Heart right ventricle (tissue), 16 donors: ENCODE measurements at places on chromosomes 5 and 9. TPM values are rescaled to one million over a fixed set of nuclear protein-coding genes. Genes with fewer than 3 reads are reported as not detected.
A peak's percentile ranks its signal among the peaks of the same experiment; 100 is the strongest.

The TSLP gene
- 8.5 TPM for total RNA-seq

The IARS1 gene
- 64.1 TPM for total RNA-seq

The HAVCR2 gene
- 1.4 TPM for total RNA-seq

The SHC3 gene
- 0.15 TPM for total RNA-seq

The OR1Q1 gene
- not detected for total RNA-seq

The ZDHHC11B gene
- 46.6 TPM for total RNA-seq

The PCSK5 gene
- total RNA-seq: 7.7 TPM

The NMUR2 gene
- total RNA-seq: not detected

The JAKMIP2 gene
- 0.14 TPM for total RNA-seq

The ANKRD34B gene
- total RNA-seq: not detected

The LIX1 gene
- total RNA-seq: not detected

The SLC46A2 gene
- total RNA-seq: not detected

The PLPPR1 gene
- not detected for total RNA-seq

DNA sequence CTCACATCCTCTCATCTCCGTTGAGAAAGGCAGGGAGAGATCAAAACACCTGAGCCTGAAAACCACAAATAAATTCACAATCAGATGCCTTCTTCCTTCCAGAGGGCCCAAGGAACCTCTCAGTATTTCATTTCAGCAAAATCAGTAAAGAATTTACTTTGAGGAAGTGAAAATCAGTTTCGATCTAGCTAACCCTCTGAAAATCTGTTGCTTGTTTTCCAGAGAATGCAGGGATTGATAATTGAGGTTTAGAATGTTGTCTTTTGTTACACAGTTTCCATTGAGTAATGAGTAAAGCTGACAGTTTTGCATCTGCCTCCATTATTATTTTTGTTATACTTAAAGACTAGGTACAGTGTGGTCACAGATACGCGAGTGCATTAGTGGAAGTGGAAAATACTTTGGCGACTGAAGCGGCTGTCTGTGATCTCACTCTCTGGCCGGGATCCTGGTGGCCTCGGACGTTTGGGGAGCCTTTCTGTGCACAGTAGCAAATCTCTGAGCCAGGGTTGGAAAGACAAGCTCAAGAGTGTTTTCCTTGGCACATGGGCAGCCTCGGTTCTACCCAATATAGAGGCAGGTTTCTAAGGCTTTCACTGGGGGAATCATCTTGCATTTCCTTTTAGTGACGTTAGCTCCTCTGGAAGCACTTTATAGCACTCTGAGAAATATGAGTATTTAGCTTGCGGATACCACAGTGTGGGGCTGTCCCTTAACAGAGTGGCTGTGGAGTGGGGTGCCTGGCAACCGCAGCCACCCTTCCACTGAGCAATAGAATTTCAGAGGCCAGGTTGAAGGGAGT lies 32.2 kb upstream of the ANGPTL2 start:
- no peaks in the 10 kb centered on the region for H3K36me3 ChIP-seq
- peak overlapping the region; percentile 9 for H3K4me3 ChIP-seq
- DNase-seq: peak; percentile 84
- peak overlapping the region; percentile 75 for H3K27ac ChIP-seq

- no peak for DNase-seq
- no peaks in the 10 kb centered on the region for H3K36me3 ChIP-seq
- no peaks in the 10 kb centered on the region for H3K4me1 ChIP-seq
- no peak overlapping the region for H3K4me3 ChIP-seq
- H3K27me3 ChIP-seq: no peaks in the 10 kb centered on the region
These were observed 78.9 kb downstream of the PLAC8L1 start for GRCh38 chr5:146026307-146027010.

GRCh38 chr9:14782286-14783051 lies 59.9 kb upstream of the CER1 start:
- no peak for DNase-seq
- H3K27ac ChIP-seq: no peak overlapping the region
- H3K36me3 ChIP-seq: no peaks in the 10 kb centered on the region

GRCh38 chr9:128435611-128436010 lies 15.0 kb downstream of the CERCAM start:
- no peak overlapping the region for H3K4me3 ChIP-seq
- H3K4me1 ChIP-seq: no peaks in the 10 kb centered on the region
- no peaks in the 10 kb centered on the region for H3K27me3 ChIP-seq
- no peak overlapping the region for H3K27ac ChIP-seq

- H3K27ac ChIP-seq: no peak overlapping the region
- no peaks in the 10 kb centered on the region for H3K27me3 ChIP-seq
- no peaks in the 10 kb centered on the region for H3K36me3 ChIP-seq
- H3K4me3 ChIP-seq: no peak overlapping the region
- DNase-seq: no peak
These were observed 268.5 kb upstream of the NMUR2 start for GRCh38 chr5:152673601-152674000.

DNA sequence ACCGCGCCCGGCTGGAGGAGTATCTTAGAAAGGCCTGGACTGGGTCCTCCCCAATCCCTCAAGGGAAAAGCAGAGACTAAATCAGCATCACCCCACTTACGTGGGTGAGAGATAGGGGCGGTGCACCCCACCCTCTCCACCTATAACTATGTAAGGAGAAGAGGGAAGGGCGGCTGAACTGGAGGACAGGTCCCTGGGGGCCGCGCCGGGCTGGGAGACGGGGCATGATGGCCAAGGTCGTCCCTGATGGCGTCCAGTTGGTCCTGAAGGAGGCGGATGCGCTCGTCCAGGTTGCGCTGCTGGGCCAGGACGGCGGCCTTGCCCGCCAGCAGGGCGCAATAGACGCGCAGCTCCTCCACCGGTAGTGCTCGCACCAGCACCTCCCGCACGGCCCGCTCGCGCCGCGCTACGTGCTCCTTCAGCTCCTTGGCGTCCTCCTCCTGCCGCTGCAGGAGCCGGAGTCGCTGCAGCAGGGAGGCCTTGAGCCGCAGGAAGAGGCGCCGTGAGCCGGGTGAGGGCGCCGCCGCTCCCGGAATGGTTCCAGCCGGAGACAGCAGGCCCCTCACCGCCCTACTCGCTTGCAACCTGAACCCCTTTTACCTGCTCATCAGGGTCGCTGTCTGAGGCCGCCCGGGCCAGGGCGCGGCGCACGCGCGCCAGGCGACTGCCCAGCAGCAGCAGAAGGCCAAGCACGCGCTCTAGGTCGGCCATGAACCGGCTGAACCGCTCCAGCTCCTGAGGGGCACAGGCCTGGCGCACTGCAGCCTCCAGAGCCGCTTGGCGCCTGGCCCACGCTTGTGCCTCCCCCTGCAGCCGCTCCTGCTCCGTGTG lies 7.6 kb downstream of the SHROOM1 start:
- H3K4me1 ChIP-seq: peaks cover 32% of the 10 kb centered on the region
- no peak overlapping the region for H3K4me3 ChIP-seq
- H3K36me3 ChIP-seq: no peaks in the 10 kb centered on the region

GRCh38 chr5:166341740-166342337 lies 1949.6 kb upstream of the WWC1 start:
- DNase-seq: no peak
- no peaks in the 10 kb centered on the region for H3K36me3 ChIP-seq
- no peaks in the 10 kb centered on the region for H3K27me3 ChIP-seq

DNA sequence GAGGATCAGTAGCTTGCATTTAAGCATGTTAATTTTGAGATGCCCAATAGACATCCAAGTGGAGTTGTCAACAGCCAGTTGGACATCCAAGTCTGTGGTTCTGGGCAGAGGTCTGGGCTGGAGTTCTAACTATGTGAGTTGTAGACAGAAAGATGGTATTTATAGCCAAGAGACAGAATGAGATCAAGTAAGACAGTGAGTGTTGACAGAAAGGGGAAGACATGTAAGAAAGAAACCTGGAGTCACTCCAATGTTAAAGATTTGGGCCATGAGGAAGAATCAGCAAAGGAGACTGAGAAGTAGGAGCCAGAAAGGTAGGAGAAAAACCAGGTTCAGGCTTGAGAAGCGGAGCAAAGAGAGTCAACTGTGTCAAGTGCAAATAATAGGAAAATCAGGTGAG lies 95.5 kb upstream of the PUM3 start:
- DNase-seq: no peak
- H3K4me1 ChIP-seq: no peaks in the 10 kb centered on the region
- no peak overlapping the region for H3K4me3 ChIP-seq
- no peak overlapping the region for H3K27ac ChIP-seq
- H3K36me3 ChIP-seq: no peaks in the 10 kb centered on the region

DNA sequence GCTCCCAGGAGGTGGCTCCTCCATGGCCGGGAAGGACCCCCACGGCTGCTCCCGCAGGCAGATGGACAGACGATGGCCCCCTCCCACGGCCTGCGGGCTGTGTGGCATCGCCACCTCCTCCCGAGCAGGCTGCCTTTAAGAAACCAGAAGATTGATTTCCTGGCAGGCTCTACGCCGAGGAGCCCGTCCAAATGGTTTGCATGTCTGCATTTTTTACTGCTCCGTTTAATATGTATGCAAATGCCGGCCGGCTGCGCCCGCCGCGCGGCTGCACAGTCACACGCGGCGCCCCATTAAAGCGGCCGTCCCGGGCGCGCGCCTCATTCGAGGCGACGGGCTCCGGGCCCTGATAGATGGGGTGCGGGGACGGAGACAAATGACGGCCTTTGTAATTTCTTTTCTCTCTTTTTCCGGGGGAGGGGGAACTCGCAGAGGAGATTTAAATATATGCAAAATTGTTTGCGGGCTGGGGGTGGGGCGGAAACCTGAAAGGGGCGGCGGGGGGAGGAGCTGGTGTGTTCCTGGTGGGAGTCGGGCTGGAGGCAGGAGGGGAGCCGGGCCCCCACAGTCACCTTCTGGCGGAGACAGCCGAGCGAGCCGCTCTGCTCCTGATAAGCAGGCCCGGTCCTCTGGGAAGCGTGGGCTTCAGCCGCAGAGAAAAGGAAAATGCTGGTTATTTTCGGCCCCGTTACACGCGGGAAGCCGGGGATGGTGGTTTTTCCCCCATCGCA lies 158.7 kb upstream of the IER5L start:
- no peaks in the 10 kb centered on the region for H3K36me3 ChIP-seq
- H3K27me3 ChIP-seq: no peaks in the 10 kb centered on the region
- H3K4me1 ChIP-seq: peaks cover 38% of the 10 kb centered on the region
- H3K27ac ChIP-seq: peak overlapping the region; percentile 6
- H3K4me3 ChIP-seq: peak overlapping the region; percentile 21
- no peak for DNase-seq

DNA sequence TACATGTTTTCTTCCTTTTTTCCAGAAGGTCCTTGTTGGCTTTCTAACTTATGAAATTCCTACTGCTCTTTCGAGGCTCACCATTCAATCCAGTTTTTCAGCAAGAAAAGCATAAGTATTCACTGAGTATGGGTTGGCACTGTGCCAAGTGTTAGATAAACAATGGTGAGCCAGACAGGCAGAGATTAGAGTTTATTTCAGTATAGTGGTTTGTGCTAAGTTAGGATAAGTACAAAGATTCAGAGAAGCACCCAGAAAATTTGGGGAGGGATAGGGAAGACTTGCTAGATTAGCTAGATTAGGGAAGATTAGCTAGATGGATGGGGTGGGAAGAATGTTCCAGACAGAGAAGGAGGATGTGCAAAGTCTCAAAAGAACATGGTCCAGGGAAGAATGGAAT lies 122.9 kb downstream of the OXCT1 start:
- no peaks in the 10 kb centered on the region for H3K27me3 ChIP-seq
- H3K4me3 ChIP-seq: no peak overlapping the region
- no peaks in the 10 kb centered on the region for H3K36me3 ChIP-seq
- H3K27ac ChIP-seq: no peak overlapping the region
- no peaks in the 10 kb centered on the region for H3K4me1 ChIP-seq

DNA sequence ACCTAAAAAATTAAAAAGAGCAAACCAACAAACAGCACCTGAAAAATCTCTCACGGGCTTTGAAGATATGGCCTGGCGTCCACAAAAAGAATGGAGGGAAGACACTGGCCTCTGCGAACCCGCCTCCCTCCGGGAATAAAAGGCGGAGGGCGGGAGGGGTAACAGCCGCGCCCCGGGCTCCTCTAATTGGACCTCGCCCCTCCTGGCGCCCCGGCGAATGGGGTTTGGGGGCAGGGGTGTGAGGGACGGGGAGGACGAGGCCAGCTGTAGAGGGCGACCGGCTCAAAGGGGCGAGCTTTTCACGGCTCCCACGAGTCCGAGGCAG lies 753 bp downstream of the FANCC start:
- DNase-seq: peak; percentile 50
- H3K27me3 ChIP-seq: no peaks in the 10 kb centered on the region
- H3K4me1 ChIP-seq: peaks cover 11% of the 10 kb centered on the region
- peak overlapping the region; percentile 99 for H3K27ac ChIP-seq
- H3K36me3 ChIP-seq: no peaks in the 10 kb centered on the region
- H3K4me3 ChIP-seq: peak overlapping the region; percentile 88

GRCh38 chr5:2415678-2416077 lies 335.8 kb downstream of the IRX2 start:
- H3K36me3 ChIP-seq: no peaks in the 10 kb centered on the region
- H3K27me3 ChIP-seq: peaks cover 21% of the 10 kb centered on the region

- no peaks in the 10 kb centered on the region for H3K27me3 ChIP-seq
- no peak overlapping the region for H3K27ac ChIP-seq
- no peak overlapping the region for H3K4me3 ChIP-seq
- H3K36me3 ChIP-seq: no peaks in the 10 kb centered on the region
- DNase-seq: no peak
These were observed 104.2 kb downstream of the LIFR start for GRCh38 chr5:38452201-38452600.

DNA sequence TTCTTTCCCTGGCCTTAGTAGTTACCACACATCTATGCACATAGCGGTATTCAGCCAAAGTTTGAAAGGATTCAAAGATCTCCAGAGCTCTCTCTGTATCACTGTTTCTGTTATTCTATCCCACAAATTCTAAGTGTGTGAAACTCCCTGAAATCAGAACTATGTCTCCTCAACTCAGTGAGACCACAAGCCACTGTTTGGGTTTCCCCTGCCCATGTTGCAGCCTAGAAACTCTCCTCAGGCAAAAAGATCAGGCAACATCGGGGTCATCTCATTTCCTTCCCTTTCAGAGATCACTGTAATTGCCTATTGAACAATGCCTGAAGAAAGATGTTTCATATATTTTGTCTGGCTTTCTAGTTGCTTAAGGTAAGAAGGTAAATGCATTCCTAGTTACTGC lies 135.6 kb downstream of the TMC1 start:
- no peak for DNase-seq
- H3K36me3 ChIP-seq: no peaks in the 10 kb centered on the region
- no peaks in the 10 kb centered on the region for H3K27me3 ChIP-seq
- no peak overlapping the region for H3K4me3 ChIP-seq

- DNase-seq: no peak
- no peaks in the 10 kb centered on the region for H3K36me3 ChIP-seq
- H3K27me3 ChIP-seq: no peaks in the 10 kb centered on the region
These were observed 62.9 kb downstream of the EFNA5 start for GRCh38 chr5:107607671-107608345.

- no peaks in the 10 kb centered on the region for H3K27me3 ChIP-seq
- no peaks in the 10 kb centered on the region for H3K4me1 ChIP-seq
- no peaks in the 10 kb centered on the region for H3K36me3 ChIP-seq
- no peak for DNase-seq
- H3K27ac ChIP-seq: no peak overlapping the region
These were observed 13.3 kb upstream of the C9 start for GRCh38 chr5:39377613-39378012.
